ENCODE measurements at places on chromosomes 7 and 10.

GRCh38 chr7:152914014-152914844 is 154.7 kb downstream of the ACTR3B start:
- no peaks in the 10 kb centered on the region for H3K36me3 ChIP-seq
- no peak overlapping the region for H3K27ac ChIP-seq
- H3K4me3 ChIP-seq = no peak overlapping the region
- H3K27me3 ChIP-seq = no peaks in the 10 kb centered on the region
- no peaks in the 10 kb centered on the region for H3K4me1 ChIP-seq
- no peak for DNase-seq

GRCh38 chr10:61541960-61542359 is 88.8 kb upstream of the TMEM26 start:
- H3K4me3 ChIP-seq = no peak overlapping the region
- no peak overlapping the region for H3K27ac ChIP-seq
- H3K36me3 ChIP-seq = no peaks in the 10 kb centered on the region
- no peaks in the 10 kb centered on the region for H3K4me1 ChIP-seq
- peaks cover 32% of the 10 kb centered on the region for H3K27me3 ChIP-seq
- no peak for DNase-seq

DNA sequence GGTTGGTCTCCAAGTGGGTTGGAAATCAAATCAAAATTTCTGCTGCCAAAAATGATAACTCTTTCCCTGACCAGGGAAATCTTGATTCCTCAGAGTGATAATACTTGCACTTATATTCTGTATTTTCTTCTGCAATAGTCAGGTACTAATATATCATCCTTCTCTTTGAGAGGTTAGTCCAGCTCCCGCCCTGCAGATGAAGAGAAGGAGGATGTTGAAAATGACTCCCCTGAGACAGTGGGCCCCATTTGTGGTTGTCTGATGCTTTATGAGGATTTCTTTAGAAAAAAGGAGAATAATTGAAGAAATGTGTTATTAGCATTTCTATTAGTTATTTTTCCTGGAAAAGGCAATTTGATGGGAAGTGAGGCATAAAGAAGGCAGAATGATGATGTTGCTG is 213.0 kb downstream of the SEC23IP start:
- no peaks in the 10 kb centered on the region for H3K4me1 ChIP-seq
- H3K4me3 ChIP-seq = no peak overlapping the region
- no peaks in the 10 kb centered on the region for H3K36me3 ChIP-seq
- H3K27me3 ChIP-seq = peaks cover 35% of the 10 kb centered on the region
- DNase-seq = no peak

- no peaks in the 10 kb centered on the region for H3K36me3 ChIP-seq
- peak overlapping the region; percentile 74 for H3K27ac ChIP-seq
- peaks cover 21% of the 10 kb centered on the region for H3K4me1 ChIP-seq
- H3K27me3 ChIP-seq = no peaks in the 10 kb centered on the region
- DNase-seq = no peak
- no peak overlapping the region for H3K4me3 ChIP-seq
Measured at GRCh38 chr7:88312061-88312663, 5.5 kb upstream of the STEAP4 start.

- peaks cover 19% of the 10 kb centered on the region for H3K36me3 ChIP-seq
- no peak overlapping the region for H3K4me3 ChIP-seq
- no peaks in the 10 kb centered on the region for H3K27me3 ChIP-seq
- H3K4me1 ChIP-seq = peaks cover 23% of the 10 kb centered on the region
- no peak for DNase-seq
- no peak overlapping the region for H3K27ac ChIP-seq
Measured at GRCh38 chr10:87661861-87662785, 2.4 kb downstream of the PAPSS2 start.

DNA sequence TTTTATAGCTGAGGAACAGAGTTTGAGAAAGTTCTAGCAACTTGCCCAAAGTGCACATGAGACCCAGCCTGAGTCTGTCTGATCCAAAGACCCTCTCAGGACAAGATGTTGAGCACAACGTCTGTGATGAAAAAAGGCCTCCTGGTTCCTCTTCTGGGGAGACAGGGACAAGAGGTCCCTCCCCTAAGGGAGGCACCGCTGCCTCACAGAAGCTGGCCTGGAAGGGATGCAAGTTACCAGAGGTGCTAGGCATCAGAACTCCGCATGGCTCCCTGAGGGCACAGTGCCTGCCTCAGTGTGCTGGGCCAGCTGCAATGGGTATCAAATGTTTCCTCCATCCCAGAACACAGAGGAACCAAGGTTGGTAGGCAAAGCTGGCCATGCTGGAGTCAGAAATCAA is 302.4 kb downstream of the GRID1 start:
- no peaks in the 10 kb centered on the region for H3K36me3 ChIP-seq
- no peak for DNase-seq
- H3K27ac ChIP-seq = no peak overlapping the region
- H3K4me1 ChIP-seq = no peaks in the 10 kb centered on the region
- H3K27me3 ChIP-seq = peaks cover 74% of the 10 kb centered on the region

DNA sequence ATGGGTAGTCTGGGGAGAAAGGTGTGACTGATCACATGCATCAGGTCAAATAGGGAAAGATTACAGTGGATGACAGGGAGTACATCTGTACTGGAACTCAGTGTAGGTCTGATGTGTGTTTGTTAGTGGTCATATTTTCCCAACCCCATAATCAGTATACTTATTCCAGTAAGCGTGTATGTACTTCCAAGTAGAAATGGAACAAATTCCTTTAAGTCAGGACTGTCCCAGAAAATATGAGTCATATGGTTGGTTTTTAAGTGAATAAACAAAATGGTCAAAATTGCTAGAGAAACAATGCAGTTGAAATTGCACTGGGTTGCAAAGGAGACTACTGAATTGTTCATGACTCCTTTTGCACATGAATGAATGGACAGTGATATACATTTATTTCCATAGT is 118.8 kb upstream of the MYO3A start:
- H3K36me3 ChIP-seq = no peaks in the 10 kb centered on the region
- DNase-seq = no peak
- no peak overlapping the region for H3K27ac ChIP-seq

- DNase-seq = no peak
- H3K27ac ChIP-seq = no peak overlapping the region
- H3K4me3 ChIP-seq = no peak overlapping the region
- H3K4me1 ChIP-seq = peaks cover 7% of the 10 kb centered on the region
- H3K36me3 ChIP-seq = peaks cover 21% of the 10 kb centered on the region
Measured at GRCh38 chr7:27186668-27187474, 1.8 kb upstream of the HOXA11 start.

- H3K27me3 ChIP-seq = no peaks in the 10 kb centered on the region
- H3K4me3 ChIP-seq = no peak overlapping the region
- peaks cover 4% of the 10 kb centered on the region for H3K4me1 ChIP-seq
- no peaks in the 10 kb centered on the region for H3K36me3 ChIP-seq
- no peak overlapping the region for H3K27ac ChIP-seq
Measured at GRCh38 chr10:60182691-60183090, 207.0 kb downstream of the ANK3 start.

DNA sequence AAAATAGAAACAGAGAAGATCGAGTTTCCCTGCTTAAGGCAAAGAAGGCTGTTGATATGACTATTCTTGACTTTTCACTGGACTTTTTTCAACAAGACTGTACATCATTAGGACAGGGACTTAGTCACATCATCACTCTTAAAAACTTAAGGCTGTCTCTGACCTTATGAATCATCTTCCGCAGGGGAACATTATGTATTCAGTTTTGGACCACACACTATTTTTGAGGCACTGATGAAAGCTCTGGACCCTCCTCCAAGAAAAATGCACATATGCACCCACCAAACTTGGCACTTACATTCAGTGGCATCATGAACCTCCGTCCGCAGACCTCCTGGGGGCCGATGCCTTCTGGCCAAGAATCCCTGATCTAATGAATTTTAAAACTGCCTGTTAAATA is 96.4 kb downstream of the CALD1 start:
- H3K36me3 ChIP-seq = no peaks in the 10 kb centered on the region
- H3K4me3 ChIP-seq = no peak overlapping the region
- H3K27me3 ChIP-seq = no peaks in the 10 kb centered on the region
- H3K4me1 ChIP-seq = peaks cover 9% of the 10 kb centered on the region
- no peak for DNase-seq

DNA sequence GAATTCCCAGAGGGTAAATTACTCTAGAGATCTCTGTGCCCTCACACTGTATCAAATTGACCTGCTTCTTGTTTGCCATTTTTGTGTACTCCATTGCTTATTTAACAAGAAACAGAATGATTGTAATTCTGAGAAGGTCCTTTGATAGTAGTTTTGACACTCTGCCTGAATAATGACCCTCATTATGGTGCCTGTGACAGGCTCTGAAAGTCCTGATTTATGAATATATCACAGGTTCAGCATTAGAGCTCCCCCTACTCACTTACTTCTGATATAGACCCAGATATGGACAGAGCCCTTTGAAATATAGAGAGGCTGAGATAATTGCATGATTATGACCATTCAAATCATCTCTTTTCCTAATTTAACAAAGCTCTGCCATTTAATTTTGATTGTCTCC is 465.2 kb downstream of the MDFIC start:
- no peak overlapping the region for H3K4me3 ChIP-seq
- H3K27ac ChIP-seq = no peak overlapping the region
- no peaks in the 10 kb centered on the region for H3K27me3 ChIP-seq
- no peaks in the 10 kb centered on the region for H3K4me1 ChIP-seq
- no peak for DNase-seq

DNA sequence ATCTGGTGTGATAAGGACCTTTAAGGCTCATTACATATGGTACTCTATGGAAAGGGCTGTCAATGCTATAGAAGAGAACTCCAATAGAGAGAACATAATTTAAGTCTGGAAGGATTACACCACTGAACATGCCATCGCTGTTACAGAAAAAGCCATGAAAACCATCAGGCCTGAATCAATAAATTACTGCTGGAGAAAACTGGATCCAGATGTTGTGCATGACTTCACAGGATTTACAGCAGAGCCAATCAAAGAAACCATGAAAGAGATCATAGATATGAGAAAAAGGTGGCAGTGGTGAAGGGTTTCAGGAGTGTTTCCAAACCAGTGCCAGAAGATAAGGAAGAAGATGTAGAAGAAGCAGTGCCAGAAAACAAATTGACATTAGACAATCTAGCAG is 18.9 kb upstream of the GPR22 start:
- H3K27ac ChIP-seq = no peak overlapping the region
- no peak for DNase-seq
- no peaks in the 10 kb centered on the region for H3K36me3 ChIP-seq
- no peaks in the 10 kb centered on the region for H3K4me1 ChIP-seq
- no peaks in the 10 kb centered on the region for H3K27me3 ChIP-seq

DNA sequence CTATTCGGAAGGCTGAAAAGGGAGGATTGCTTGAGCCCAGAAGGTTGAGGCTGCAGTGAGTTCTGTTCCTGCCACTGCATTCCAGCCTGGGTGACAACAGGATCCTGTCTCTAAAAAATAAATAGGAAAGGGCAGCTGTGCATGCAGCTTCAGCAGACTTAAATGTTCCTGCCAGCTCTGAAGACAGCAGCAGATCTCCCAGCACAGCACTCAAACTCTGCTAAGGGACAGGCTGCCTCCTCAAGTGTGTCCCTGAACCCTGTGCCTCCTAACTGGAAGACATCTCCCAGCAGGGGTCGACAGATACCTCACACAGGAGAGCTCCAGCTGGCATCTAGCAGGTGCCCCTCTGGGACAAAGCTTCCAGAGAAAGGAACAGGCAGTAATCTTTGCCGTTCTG is 117.9 kb downstream of the CXCL12 start:
- H3K36me3 ChIP-seq = no peaks in the 10 kb centered on the region
- no peak for DNase-seq
- H3K27me3 ChIP-seq = no peaks in the 10 kb centered on the region

DNA sequence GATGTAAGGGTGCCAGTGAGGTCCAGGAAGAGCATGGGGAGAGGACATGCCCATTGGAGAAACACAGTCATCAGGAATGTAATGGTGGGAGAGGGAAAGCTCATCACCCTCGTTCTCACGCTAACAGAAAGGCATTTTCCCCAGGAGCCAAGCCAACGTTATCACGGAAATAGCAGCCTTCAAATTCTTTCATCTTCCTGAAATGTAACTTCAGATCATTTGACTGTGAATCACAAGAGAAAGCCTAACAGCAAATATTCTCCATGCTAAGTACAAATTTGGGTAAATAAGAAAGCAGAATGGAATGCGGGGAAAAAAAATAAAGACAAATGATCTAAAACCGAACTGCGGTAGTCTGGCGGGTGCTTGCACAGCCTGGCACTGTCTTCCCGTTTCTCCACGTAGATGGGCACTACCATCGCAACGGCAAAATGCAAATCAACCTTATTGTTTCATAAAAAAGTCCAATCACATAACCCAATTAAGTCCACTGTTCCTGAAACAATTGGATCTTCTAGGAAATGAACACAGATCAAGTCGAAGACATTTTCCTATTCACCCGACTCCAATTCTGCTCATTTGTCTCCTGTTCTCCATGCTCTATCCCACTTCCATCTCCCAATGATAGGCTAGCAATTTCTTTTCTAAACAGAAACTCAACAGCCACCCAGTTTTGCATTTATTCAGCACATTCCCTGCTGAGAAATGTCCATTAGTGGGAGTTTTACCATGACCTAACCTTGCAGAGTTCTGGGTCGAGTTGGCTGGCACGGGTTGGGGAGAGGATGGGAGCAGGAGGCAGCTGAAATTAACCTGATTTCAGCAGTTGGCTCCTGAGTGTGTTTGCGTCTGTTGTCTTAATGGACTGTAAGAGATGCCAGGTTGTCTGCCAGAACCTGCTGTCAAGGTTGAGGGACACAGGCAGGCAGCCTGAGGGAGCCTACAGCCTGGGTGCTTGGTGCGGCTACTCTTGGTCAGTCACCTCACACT is 74.6 kb upstream of the FRMD4A start:
- DNase-seq = no peak

GRCh38 chr7:88269586-88269985 is 37.1 kb downstream of the STEAP4 start:
- no peak overlapping the region for H3K4me3 ChIP-seq
- H3K27ac ChIP-seq = no peak overlapping the region
- no peaks in the 10 kb centered on the region for H3K27me3 ChIP-seq
- no peak for DNase-seq
- H3K4me1 ChIP-seq = no peaks in the 10 kb centered on the region

DNA sequence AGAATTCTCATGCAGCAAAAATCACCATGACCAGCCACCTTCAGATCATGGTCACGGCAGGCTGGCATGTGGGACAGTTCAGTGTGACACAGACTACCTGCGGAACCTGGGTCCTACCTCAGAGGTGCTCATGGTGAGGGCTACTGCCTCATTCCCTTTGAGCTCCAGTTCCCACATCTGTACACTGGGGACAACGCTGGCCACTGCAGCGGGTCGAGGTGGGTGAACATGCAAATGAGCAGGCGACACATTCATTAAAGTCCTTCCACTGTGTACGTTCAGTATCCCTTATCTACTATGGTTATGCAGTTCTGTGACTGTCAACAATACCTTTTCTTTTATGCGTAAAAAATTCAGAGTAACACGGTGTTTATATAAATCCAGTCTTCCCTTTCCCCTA is 218.7 kb upstream of the AOAH start:
- DNase-seq = no peak
- peaks cover 14% of the 10 kb centered on the region for H3K27me3 ChIP-seq
- no peak overlapping the region for H3K4me3 ChIP-seq
- no peaks in the 10 kb centered on the region for H3K36me3 ChIP-seq

GRCh38 chr10:29522061-29522855 is 112.5 kb downstream of the SVIL start:
- H3K4me1 ChIP-seq = no peaks in the 10 kb centered on the region
- peaks cover 79% of the 10 kb centered on the region for H3K36me3 ChIP-seq
- no peaks in the 10 kb centered on the region for H3K27me3 ChIP-seq
- H3K4me3 ChIP-seq = no peak overlapping the region
- no peak overlapping the region for H3K27ac ChIP-seq

Measured in Calu3 (cell line).